ENCODE measurements at places on chromosomes 12 and 14.

GRCh38 chr12:80059875-80060274 lies 39.5 kb upstream of the OTOGL start:
- DNase-seq = no peak

DNA sequence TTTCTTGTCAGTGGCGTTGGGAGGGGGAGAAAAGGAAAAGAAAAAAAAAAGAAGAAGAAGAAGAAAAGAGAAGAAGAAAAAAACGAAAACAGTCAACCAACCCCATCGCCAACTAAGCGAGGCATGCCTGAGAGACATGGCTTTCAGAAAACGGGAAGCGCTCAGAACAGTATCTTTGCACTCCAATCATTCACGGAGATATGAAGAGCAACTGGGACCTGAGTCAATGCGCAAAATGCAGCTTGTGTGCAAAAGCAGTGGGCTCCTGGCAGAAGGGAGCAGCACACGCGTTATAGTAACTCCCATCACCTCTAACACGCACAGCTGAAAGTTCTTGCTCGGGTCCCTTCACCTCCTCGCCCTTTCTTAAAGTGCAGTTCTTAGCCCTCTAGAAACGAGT lies 1.9 kb downstream of the ASCL1 start:
- no peak for DNase-seq

- no peak for DNase-seq
These were observed 158.3 kb downstream of the ADGRD1 start for GRCh38 chr12:131112021-131112420.

DNA sequence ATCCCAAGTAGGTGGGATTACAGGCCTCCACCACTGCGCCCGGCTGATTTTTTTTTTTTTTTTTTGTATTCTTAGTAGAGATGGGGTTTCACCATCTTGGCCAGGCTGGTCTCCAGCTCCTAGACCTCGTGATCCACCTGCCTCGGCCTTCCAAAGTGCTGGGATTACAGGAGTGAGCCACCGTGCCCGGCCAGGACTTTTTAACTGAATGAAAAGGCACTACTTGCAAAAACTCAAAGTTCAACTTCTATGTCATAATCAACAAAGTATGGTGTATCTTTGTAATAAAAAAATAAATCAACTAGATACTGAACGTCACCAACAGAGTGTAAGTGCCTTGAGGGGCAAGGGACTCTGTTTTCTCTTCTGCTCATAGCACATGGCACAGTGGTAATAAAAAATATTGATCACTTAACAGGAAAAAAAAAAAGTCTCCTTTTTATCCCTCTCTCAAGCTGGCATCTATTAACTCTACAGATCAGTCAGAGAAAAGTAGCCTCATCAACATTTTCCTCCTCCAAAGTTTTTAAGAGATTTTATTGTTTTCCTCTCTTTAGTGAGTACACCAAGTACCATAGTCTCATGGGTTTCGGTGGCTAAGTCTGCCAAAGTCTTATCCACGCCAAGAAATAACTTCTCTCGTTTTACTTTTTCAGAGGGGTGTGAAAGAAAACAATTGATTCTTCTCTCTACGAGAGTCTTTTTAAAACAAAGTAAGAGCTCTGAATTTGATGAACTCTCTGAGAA lies 10.6 kb upstream of the FOXN3 start:
- DNase-seq = no peak

DNA sequence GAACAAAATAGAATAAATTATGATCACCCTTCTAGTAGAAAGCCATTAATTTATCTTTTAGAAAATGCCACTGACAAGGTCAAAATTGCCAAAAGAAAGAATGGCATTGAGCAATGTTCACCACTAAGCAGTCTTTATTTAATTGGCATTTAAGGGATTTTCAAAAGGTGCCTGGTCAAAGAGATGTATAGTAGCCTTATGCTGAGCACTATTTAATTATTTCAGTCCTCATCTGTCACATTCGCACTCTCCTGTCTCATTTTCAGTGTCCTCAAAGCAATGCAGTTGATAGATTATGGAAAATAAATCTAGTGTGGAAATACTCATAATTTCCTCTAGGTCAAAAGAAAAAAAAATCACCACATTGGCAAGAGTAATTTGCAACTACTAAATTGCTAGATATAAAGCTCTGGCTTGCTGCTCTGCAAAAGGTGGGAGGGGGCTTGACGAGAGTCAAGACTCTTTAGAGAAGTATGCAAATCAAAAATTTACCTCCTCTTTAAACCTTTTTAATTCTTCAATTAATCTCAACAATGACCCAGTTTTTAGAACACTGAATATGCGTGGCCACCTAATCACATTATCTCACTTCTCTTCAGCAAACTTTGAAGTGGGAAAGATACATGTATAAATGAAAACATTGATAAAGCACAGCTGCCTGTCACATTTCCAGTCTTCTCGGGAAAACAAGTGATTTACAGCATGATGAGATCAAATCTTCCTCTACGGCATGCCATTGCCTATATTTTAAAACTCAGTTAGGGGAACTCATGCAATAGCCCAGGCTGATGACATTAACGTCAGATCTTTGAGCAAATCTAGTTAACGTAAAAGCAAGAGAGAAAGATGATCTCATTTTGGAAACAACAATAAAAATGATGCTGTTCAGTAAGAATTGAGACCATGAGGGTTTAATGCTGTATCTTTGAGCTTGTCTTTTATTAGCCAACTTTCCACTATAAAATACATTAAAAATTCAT lies 373.1 kb upstream of the DCN start:
- no peak for DNase-seq

DNA sequence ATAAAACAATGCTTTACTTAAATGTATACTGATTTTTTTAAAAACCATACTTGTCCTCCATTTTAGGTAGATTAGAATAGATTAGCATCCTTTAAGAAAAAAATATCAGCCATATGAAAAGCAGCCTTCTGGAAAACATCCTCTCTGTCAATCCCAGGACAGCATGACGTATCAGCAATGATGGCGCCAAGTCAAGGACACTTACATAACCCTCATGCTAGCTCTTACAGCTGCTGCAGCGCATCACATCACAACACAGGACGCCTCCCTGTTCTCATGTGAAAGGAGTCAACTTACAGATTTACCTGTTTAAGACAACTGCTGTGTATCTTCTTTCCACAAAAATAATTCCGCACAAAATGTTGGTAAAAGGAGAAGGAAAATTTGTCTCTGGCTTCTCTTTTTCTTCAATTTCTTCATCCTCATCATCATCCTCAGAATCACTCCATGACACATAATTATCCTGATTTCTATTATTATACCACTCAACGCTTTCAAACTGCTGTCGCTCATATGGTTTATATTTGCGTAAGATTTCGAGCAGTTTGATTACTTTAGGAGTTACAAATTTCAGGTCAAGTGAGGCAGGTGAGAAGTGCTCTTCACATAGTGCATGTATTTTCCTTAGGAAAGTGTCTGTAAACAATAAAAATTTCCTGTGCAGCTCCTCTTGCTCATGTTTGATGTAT lies 33.3 kb downstream of the DICER1 start:
- DNase-seq = no peak

- no peak for DNase-seq
These were observed 281.7 kb upstream of the AMIGO2 start for GRCh38 chr12:47361389-47362021.

DNA sequence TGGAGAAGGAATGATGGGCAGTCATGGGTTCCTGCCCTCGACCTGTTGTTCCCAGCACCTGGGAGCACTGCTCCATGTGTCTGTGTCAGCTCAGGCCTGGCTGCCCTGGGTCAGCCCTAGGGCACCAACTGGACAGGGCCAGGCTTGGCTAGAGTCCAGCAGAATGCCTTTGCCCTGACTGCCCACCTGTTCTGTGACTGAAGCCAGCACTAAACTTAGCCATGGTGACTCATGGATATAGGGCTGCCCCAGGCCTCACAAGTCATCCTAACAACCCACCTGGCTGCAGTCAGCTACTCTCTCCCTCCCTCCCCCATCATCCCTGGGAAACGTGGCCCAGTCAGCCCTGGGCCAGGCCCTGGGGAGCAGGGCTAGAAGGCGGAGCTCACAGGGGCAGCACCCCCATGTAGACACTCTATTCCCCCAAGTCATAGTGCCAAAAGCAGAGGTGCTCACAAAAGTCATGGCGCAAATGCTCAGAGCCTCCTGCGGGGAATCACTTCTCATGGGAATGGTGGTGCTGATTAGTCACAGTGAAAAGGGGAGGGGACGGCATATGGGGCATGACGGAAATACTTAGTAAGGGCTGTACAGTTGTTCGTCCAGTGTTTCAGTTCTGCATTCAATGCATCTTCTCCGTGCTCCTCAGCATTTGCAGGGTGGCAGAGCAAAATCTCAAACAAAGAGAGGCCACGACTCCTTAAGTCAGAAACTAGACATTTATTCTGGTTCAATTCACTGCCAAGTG lies 52.0 kb upstream of the NTF3 start:
- DNase-seq = no peak

- DNase-seq = no peak
These were observed 325.1 kb upstream of the DCN start for GRCh38 chr12:91507754-91508153.

DNA sequence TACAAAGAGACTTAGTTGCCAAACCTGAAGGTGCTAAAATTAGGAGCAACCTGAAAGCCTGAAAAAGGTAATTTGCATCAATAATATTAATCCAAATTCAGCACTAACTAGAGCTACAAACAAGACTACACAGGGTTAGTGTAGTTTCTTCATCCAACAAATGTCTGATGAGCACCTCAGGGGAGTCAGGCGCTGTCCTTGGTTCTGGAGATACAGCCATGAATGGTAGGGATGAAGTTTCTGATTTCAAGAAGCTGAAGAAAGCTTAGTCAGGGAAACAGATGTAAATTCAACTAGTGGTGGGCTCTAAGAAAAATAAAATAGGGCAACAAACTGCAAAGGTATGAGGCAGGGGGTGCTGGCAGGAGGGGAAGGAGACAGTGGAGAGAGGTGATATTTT lies 266.3 kb downstream of the GLT1D1 start:
- DNase-seq = no peak

DNA sequence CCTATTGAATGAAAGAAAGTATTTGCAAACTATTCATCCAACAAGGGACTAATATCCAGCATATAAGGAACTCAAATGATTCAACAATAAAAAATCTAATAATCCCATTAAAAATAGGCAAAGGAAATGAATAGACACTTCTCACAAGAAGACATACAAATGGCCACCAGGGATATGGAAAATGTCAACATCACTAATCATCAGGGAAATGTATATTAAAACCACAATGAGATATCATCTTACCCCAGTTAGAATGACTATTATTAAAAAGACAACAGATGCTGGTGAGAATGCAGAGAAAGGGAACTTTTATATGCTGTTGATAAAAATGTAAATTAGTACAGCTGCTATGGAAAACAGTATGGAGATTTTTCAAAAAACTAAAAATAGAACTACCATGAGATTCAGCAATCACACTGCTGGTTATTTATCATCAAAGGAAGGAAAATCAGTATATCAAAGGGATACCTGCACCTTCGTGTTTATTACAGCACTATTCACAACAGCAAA lies 89.3 kb downstream of the GARIN6 start:
- DNase-seq = no peak
